ENCODE measurements at places on chromosomes 16 and 17. TPM values are rescaled to one million over a fixed set of nuclear protein-coding genes. Genes with fewer than 3 reads are reported as not detected.

ADAD2 gene
- total RNA-seq = not detected

TP53TG3F gene
- not detected for total RNA-seq

FKBP10 gene
- 168 TPM for total RNA-seq

MFSD11 gene
- total RNA-seq = 27.1 TPM

GRAPL gene
- total RNA-seq = 55.1 TPM

ABCC3 gene
- 2.1 TPM for total RNA-seq

CLEC19A gene
- total RNA-seq = not detected

MGAT5B gene
- 2.1 TPM for total RNA-seq

OTOP3 gene
- total RNA-seq = not detected

MAPK7 gene
- 30.7 TPM for total RNA-seq

NT5C gene
- 32.6 TPM for total RNA-seq

HNF1B gene
- total RNA-seq = not detected
